Stimulated activated CD4-positive, alpha-beta T cell treated with anti-CD3 and anti-CD28 coated beads, TNF-alpha, amount 100 ng/mL, for 1 hour (primary cell): ENCODE measurements at places on chromosomes 3 and 15.

DNA sequence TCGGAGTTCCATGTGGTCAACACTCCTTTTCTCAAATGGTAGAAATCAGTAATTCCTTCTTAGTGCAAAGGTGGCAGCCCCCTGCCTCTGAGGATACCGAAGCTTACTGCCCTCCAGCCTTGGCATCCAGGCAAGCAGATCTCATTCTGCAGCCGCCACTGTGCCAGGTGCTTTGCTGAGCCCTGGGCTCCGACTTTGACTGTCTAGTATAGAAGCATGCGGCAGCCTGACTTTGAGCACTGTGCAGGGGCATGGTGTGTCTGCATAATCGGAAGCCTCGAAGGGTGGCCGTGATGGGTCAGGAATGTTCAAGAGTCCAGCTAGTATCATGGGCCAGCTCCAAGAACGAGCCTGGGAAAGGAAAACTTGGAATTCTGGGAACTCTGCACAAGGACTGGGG, 39.7 kb downstream of the ABTB1 start:
- DNase-seq: no peak

GRCh38 chr3:134791992-134792391, 3.1 kb upstream of the EPHB1 start:
- no peak for DNase-seq

- DNase-seq: peak; percentile 46
Observed at GRCh38 chr15:60932051-60932915, 296.8 kb downstream of the RORA start.

DNA sequence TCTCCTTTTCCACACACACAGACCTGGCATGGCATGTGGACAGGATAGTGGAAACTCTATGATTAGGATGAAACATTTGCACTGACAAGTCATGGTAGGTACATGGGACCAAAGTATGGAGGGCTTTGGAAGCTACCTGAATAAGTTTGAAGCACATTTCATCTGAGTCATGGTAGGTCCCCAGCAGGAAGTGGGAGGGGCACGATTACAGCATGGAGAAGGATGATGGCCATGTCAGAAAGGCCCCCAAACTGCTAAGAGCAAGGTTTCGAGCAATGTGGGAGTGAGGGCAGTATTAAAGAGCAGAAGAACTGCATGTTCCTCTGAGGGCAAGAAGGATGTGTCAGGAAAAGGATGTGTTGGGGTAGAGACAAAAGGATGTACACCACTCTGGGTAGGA, 51.5 kb upstream of the CSTA start:
- DNase-seq: no peak

- DNase-seq: no peak
Observed at GRCh38 chr3:88141458-88142083, 8.2 kb upstream of the C3orf38 start.

GRCh38 chr15:30878515-30878914, 25.2 kb upstream of the FAN1 start:
- DNase-seq: no peak

DNA sequence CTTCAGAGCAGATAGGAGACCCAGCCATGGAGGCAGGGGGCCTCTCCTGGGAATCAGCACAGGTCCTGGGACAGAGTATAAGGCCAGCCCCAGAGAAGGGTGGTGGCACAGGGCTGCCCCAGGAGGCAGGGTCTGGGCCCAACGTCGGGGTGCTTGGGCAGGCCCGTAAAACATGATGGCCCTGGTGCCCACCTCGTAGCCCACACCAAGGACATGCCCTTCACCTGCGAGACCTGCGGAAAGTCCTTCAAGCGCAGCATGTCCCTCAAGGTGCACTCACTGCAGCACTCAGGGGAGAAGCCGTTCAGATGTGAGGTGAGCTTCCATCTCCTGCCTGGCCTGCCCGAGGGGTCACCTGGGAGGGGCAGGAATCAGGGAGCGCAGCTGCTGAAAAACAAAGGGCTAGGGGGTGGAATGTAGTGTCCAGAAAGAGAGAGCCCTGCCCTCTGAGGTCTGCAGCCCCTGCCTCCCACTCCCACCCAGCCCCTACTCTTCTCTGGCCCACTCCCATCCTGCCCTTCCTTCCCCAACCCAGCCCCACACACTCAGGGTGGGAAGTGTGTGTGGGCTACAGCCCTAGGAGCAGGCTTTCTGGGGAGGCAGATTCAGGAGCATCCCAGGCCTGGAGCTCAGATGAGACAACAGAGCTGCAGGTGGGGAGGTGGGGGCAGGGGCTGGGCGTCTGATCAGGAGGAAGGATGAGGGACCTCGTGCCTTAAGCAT, 9.5 kb downstream of the ZBTB47 start:
- no peak for DNase-seq

DNA sequence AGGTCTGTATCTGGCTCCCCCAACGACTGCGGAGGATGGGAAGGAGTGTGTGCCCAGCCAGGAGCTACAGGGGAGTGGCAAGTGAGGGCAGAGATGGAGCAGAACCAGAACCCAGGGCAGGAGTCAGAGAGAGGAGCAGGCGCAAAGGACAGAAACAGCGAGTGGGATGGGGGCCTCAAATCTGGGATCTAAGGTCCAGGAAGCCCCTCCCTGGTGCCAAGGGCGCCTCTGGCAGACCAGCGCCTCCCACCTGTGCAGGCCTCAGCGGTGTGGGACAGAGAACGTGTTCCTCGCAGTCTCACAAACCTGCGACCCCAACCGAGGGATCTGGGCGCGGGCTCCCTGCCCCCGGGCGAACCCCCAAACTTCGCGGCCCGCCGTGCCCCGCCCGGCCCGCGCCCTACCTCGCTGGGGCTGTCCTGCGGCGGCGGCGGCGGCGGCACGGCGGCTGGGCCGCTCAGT, 301 bp downstream of the PCBP4 start:
- DNase-seq: no peak

DNA sequence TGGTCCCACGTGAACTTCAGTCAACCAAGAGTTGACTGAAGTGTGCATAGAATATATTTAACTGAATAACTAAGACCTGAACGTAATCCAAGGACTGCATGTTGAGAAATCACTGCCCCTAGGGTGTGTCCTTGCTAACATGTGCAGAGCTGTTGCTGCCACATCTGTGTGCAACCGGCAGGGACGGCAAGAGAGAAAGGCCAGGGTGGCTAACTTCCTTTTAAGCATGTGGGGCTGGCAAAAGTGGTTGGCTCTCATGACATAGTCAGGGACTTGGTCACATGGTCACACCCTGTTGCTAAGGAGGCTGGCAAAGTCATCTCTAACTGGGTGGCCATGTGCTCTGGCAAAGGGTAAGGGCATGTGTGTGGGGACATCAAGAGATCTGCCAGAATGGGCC, 52.4 kb downstream of the GASK1A start:
- no peak for DNase-seq

DNA sequence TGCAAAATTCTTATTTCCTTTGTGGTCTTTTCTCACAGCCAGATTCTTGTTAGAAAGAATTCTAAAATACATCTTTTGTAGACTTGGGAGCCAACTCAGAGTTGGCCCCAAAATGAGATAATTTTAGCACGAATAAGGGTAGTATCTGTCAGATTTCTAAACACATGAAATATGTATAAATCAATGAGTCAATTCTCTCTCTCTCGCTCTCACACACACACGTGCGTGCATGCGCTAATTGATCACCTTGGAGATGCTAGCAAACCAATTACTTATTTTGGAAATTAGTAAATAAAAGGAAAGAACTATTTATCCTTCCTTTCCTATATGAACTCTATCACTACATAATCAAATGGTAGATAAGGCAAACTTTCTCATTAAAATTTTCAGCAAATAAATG, 32.9 kb upstream of the PIK3R4 start:
- DNase-seq: no peak

DNA sequence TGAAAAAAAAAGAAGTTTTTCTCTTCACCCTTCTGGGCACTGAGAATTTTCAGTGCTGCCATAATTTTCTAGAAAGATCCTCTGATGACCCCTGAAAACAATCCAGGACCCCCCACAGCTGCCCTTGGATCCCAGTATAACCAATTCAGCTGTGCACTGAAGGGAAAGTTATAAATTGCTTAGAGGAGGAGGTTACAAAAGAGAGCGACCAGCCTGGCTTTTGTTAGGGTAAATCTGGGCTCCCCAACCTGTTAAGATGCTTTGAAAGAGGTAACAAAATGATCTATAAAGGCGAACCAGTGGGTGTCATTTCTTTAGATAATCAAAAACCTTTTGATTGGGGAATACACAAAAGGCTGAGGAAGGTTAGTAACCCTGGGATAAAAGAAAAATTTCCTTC, 407.9 kb upstream of the ATP11B start:
- DNase-seq: no peak

GRCh38 chr3:50609763-50610085, 1.9 kb downstream of the CISH start:
- no peak for DNase-seq

GRCh38 chr3:71219744-71220638, 363.5 kb downstream of the FOXP1 start:
- peak; percentile 22 for DNase-seq

DNA sequence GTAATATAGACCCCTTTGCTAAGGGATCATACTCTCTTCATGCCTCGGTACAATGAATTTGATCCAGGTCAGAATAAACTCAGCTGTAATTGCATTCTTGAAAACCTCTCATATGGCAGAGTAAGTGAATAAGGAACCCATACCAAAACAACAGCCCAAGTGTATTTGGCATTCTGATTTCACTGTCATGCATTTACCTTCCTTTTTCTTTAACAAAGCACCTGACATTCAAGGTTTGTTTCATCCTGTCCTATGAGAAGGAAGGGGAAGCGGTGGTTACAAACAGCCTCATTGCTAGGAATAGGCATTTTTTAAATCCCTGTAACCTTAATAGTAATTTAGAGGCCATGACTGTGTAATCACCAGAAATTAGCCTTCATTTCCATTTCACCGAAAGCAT, 97.1 kb downstream of the LSAMP start:
- no peak for DNase-seq

- no peak for DNase-seq
Observed at GRCh38 chr15:65204931-65205660, 6.2 kb downstream of the CILP start.

- DNase-seq: no peak
Observed at GRCh38 chr3:196962108-196962929, 6.3 kb downstream of the PIGZ start.

GRCh38 chr3:51403675-51404074, 12.6 kb downstream of the RBM15B start:
- DNase-seq: no peak

- no peak for DNase-seq
Observed at GRCh38 chr3:47404955-47405790, 24.4 kb downstream of the PTPN23 start.

- DNase-seq: no peak
Observed at GRCh38 chr3:185330644-185331043, 32.3 kb upstream of the MAP3K13 start.

GRCh38 chr3:126834596-126835471, 130.8 kb downstream of the CHCHD6 start:
- DNase-seq: no peak

DNA sequence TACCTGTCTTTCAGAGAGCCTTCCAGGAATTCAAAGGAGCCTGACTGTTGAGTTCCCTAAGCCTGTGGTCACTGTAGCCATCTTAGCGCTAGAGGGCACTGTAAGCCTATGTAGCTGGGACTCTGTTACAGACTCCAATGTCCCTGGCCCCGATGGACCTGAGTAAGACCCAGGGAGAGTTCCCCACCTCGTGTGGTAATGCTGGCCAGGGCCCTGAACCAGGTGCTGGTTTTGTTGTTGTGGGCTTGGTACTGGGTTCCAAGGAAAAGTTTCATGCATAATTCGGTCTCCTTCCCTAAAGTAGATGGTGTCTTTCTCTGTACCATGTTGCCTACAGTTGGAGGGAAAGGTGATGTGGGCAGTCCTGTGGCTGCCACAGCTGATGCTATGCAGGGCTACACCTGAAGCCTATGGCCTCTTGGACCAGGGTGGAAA, 32.4 kb downstream of the CDAN1 start:
- peak; percentile 20 for DNase-seq

GRCh38 chr3:11188231-11188630, 33.9 kb downstream of the HRH1 start:
- no peak for DNase-seq

GRCh38 chr3:178439504-178439903, 96.7 kb upstream of the KCNMB2 start:
- no peak for DNase-seq

- no peak for DNase-seq
Observed at GRCh38 chr3:194312186-194312742, 38.9 kb downstream of the CPN2 start.

- peak; percentile 34 for DNase-seq
Observed at GRCh38 chr3:49358217-49358883, at the start of gene GPX1. GPX1 (minus strand) TSS chr3:49358353; CDS start chr3:49358278, 75 bp downstream.

DNA sequence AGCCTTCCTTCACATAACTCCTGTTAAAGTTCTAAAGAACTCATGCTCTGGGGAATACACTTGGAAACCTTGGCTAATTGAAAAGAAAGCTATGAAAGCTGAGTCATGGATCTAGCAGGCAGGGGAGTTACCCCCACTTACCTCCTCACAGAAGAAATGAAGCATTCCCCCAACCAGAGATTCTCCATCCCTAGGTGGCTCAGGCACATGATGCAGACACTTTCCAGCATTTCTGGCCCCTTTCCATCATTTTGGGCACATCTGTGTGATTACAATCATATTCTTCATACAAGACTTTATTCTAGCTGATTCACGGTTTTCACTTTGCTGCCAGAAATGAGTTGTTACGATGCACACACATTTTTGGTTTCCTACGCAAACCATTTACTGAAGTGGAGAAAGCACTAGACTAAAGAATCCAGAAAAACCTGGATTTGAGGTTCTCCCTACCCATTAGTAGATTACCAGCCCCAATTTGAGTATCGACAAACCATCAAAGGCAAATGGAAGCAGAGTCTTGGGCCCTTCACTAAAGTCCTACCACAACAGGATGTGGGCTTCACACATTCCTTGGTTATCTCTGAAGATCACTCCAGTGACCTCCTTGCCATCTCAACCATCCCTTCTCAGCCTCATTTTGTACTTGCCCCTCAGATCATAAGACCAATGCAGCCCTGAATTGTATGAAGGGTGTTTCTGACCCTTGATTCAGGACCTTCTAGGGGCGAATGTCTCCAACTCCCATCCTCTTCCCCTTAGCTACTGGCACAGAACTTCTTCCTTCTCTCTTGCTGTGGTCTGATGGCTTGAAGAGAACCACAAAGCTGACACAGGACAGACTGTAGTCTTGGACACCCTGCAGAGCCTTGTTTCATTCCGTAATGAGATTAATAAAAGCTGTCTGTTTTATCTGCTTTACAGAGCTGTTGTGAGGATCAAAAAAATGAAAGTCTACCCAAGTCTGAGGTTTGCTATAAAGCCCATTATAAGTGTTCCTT, 42.5 kb upstream of the SNRK start:
- DNase-seq: no peak

- no peak for DNase-seq
Observed at GRCh38 chr3:33461097-33461496, 20.9 kb upstream of the UBP1 start.

DNA sequence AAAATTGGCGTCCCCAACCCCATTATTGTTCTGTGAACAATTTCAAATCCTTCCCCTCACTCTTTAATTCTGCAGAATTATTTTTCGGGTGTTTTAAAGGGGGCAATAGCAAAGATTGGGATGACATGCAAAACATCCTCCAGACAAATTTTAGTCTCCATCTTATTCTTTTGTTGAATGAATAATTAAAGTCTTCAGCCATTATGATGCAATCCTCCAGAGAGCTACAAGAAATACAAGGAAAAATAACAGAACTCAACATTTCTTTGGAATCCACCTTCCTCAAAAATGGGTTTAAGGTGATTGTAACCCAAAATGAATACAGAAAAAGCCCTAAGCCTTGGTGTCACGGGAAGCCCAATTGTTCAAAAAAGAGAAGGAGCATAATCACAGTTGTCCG, 49.9 kb downstream of the FOXP1 start:
- DNase-seq: no peak
